Naive thymus-derived CD4-positive, alpha-beta T cell (primary cell): ENCODE measurements at places on chromosomes 3 and 15. TPM values are rescaled to one million over a fixed set of nuclear protein-coding genes. Genes with fewer than 3 reads are reported as not detected.

GRCh38 chr15:60673166-60673565 is 194.2 kb upstream of the ICE2 start:
- no peak for DNase-seq

The GPR87 gene
- not detected for total RNA-seq

The REC114 gene
- total RNA-seq: not detected

The MYO5C gene
- total RNA-seq: 0.19 TPM

The DUOXA2 gene
- total RNA-seq: not detected

The SAXO2 gene
- 3.3 TPM for total RNA-seq

GRCh38 chr3:134074790-134075567 is 45.3 kb upstream of the SLCO2A1 start:
- no peak for DNase-seq

GRCh38 chr3:23071296-23071695 is 131.8 kb upstream of the UBE2E2 start:
- no peak for DNase-seq

DNA sequence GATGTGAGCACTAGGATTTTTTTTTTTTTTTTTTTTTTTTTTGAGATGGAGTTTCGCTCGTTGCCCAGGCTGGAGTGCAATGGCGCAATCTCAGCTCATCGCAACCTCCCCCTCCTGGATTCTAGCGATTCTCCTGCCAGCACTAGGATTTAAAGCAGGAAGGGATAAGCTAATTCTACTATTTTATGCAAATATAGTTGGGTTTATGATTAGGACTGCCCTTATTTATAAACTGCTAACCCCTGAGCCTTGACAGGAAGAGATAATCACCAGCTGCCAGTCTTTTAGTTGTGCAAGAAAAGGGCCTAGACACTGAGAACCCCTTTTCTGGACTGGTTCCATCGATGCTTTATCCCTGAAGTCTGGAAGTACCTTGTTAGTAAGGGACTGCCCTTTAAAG is 36.7 kb downstream of the IFT57 start:
- DNase-seq: no peak

- DNase-seq: no peak
Observed at GRCh38 chr15:39595338-39596221, 14.7 kb downstream of the THBS1 start.

- no peak for DNase-seq
Observed at GRCh38 chr15:35301088-35301487, 216.0 kb upstream of the NANOGP8 start.

The MEGF11 gene
- total RNA-seq: not detected

The A4GNT gene
- not detected in 2 replicates for total RNA-seq
